ENCODE measurements at places on chromosomes 4 and X. TPM values are rescaled to one million over a fixed set of nuclear protein-coding genes. Genes with fewer than 3 reads are reported as not detected.

The FAM193A gene
- total RNA-seq = 46.4 TPM

The IQSEC2 gene
- 1.4 TPM for total RNA-seq

DNA sequence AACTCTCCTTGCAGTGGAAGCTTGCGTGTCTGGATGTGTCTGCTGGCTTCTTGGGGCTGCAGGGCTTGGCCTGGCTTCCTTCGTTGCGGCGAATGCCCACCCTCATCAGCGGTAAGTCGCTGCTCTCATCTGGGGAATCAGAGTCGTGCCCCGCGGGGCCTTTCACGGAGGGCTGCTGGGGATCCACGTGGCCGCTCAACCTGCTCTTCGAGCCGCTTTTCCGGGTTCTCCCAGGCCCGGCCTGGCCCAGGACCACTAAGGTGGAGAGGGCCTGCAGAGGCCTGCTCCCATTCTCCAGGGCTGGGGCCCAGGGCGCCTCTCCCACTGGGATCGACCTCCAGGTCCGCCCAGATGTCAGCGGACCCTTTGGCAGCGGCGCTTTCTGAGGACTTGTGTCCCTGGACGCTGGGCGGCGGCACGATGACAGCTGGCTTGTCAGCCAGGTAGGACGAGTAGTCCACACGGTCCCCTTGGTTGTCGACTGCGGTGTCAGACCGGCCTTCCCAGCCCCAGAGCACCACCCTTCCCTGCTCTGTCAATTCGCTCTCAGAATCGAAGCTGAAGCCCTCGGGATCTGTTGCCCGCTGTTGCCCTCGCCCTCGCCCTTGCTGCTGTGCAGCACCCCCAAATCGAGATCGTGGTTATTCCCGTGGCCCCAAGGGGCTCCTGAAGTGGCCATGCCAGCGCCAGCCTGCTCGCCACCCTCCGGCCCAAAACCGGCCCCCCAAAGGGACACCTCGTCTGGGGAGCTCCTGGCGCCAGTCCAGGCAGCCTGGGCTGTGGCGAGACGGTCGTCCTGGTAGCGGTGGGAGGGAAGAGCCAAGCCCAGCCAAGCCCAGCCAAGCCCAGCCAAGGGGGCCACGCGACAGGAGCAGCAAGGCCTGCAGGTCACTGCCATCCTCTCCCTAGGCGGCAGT is 37.8 kb upstream of the NHSL2 start:
- no peak for DNase-seq
- H3K27me3 ChIP-seq = peaks cover 29% of the 10 kb centered on the region
- no peak overlapping the region for H3K4me3 ChIP-seq
- no peak overlapping the region for H3K27ac ChIP-seq

- no peak overlapping the region for H3K27ac ChIP-seq
- no peaks in the 10 kb centered on the region for H3K4me1 ChIP-seq
- H3K27me3 ChIP-seq = peaks cover 2% of the 10 kb centered on the region
- DNase-seq = no peak
- H3K36me3 ChIP-seq = no peaks in the 10 kb centered on the region
- no peak overlapping the region for H3K4me3 ChIP-seq
Measured at GRCh38 chrX:12679522-12679921, 111.7 kb upstream of the PRPS2 start.

DNA sequence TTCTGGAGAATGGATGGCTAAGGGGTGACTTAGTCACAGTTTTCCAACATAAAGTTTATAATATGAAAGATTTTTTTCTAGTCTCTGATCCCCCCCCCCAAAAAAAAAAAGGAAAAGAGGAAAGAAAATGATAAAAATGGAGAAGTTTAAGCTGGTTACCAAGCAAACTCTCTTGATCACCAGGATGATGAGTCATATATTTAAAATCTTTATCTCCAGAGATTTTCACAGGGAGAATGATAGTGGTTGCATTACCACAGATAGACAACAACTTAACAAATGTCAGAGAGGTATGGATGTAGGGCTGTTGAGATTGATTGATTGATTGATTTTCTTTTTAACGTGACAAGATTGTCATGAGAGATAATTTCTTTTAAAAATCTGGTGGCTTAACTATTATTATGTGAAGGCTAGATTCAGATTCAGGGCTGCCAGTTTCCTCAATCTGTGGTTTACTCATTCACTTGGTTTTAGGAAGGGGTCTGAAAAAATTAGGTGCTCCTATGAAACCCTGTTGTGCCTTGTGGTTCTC is 13.3 kb upstream of the TEX13C start:
- H3K4me1 ChIP-seq = no peaks in the 10 kb centered on the region
- DNase-seq = no peak
- no peak overlapping the region for H3K27ac ChIP-seq
- H3K4me3 ChIP-seq = no peak overlapping the region
- no peaks in the 10 kb centered on the region for H3K36me3 ChIP-seq
- no peaks in the 10 kb centered on the region for H3K27me3 ChIP-seq

- H3K27ac ChIP-seq = no peak overlapping the region
- no peak for DNase-seq
- H3K4me1 ChIP-seq = peaks cover 16% of the 10 kb centered on the region
- peaks cover 28% of the 10 kb centered on the region for H3K27me3 ChIP-seq
- no peaks in the 10 kb centered on the region for H3K36me3 ChIP-seq
Measured at GRCh38 chr4:7634661-7635251, 200.0 kb upstream of the PSAPL1 start.

- no peaks in the 10 kb centered on the region for H3K36me3 ChIP-seq
- H3K27ac ChIP-seq = no peak overlapping the region
- no peak overlapping the region for H3K4me3 ChIP-seq
- H3K4me1 ChIP-seq = no peaks in the 10 kb centered on the region
- DNase-seq = no peak
- no peaks in the 10 kb centered on the region for H3K27me3 ChIP-seq
Measured at GRCh38 chrX:48703642-48704481, 7.3 kb downstream of the SUV39H1 start.

The SHISA3 gene
- total RNA-seq = 0.35 TPM

GRCh38 chr4:78691971-78692821 is 84.0 kb upstream of the BMP2K start:
- H3K4me3 ChIP-seq = no peak overlapping the region
- H3K36me3 ChIP-seq = no peaks in the 10 kb centered on the region
- DNase-seq = no peak
- H3K27me3 ChIP-seq = no peaks in the 10 kb centered on the region
- H3K27ac ChIP-seq = no peak overlapping the region
- H3K4me1 ChIP-seq = no peaks in the 10 kb centered on the region

The NPNT gene
- total RNA-seq = not detected

GRCh38 chr4:6722891-6723290 is 6.9 kb downstream of the BLOC1S4 start:
- no peaks in the 10 kb centered on the region for H3K36me3 ChIP-seq
- no peak for DNase-seq
- H3K4me1 ChIP-seq = peaks cover 20% of the 10 kb centered on the region

- peak within 1 kb of the TSS; percentile 72 for H3K4me3 ChIP-seq
- peak; percentile 57 for DNase-seq
- peak within 1 kb of the TSS; percentile 61 for H3K27ac ChIP-seq
- H3K4me1 ChIP-seq = no peaks in the 10 kb centered on the region
- no peaks in the 10 kb centered on the region for H3K36me3 ChIP-seq
Measured at GRCh38 chrX:93673056-93673868, at the start of gene NAP1L3. Gene NAP1L3, minus strand, starts transcription at chrX:93673578. Its CDS starts 274 bp downstream, at chrX:93673304.

DNA sequence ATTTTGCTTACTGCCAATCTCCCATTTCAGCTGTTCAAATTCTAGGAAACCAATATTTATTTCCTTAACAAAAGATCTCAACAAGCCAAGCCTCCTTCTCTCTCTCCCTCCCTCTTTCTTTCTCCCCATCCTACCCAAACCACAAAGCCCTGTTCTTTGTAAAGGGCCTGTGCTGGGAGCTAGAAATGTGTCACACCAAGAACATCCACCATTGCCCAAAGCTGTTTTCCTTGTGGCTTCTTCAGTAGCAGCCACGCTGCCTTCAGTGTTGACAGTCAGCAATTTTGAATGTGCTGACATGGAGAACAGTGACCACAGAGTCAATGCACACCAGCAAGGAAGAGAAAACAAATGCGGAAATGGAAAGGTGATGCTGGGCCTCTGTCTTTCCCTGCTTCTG is 203.0 kb downstream of the MAML3 start:
- no peak for DNase-seq
- H3K27ac ChIP-seq = no peak overlapping the region
- H3K4me1 ChIP-seq = peaks cover 11% of the 10 kb centered on the region
- no peaks in the 10 kb centered on the region for H3K36me3 ChIP-seq

DNA sequence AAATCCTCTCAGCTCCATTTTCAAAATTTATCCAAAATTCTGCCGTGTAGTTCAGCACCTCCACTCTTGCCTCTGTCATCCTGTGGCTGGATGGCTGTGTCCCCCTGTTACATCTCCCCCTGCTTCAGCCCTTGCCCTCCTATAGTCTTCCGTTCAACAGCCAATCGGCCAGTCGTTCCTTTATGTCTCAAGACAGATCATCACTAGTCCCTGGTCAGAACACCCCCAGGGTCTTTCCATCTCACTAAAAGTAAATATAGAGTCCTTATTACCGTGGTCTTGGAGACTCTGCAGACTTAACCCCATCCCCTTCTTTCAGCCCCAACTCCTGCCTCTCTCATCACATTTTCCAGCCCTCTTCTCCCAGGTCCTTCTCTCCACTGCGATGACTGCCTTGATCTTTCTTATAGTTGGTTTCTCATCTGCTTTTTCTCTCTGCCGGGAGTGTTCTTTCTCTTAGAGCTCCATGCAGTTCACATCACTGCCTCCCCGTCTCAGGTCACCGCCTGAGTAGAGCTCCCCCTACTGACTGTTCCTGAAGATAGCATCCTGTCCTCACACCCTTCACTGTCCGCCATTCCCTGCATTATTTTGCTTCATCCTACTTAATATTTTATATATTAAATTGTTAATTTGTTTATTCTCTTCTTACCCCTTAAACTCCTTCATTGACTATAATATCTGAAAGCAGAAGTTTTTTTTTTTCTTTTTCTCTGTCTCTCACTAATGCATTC is 736.9 kb upstream of the MAGEB2 start:
- no peak overlapping the region for H3K27ac ChIP-seq
- no peaks in the 10 kb centered on the region for H3K4me1 ChIP-seq
- H3K4me3 ChIP-seq = no peak overlapping the region
- no peaks in the 10 kb centered on the region for H3K27me3 ChIP-seq
- no peaks in the 10 kb centered on the region for H3K36me3 ChIP-seq

DNA sequence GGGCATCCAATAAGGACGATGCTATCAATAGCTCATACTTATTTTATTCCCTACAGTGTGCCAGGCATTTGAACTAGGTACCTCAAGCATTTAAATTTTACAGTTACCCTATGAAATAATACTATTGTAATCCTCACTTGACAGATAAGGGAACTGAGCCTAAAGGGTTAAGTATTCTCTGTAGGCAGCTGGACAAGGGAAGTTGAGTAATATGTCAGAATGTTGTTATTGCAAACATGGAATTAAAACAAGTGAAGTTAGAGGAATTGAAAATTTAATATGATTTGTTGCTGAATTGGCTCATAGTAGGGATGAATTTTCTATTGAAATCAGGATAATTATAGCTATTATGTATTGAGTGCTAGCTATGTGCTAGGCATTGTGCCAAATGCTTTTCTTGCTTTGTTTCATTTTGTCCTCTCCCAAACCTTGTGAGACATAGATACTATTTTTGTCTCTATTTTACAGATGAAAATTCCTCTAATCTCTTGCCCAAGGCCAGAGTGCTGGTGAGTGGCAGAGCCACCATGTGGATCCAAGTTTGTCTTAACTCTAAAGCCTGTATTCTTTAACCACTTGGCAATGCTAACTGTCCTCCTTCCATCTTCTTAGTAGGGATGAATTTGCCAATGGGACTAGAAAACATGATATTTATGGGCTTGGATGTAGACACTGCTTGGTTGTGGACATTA is 58.1 kb downstream of the TMEM164 start:
- no peaks in the 10 kb centered on the region for H3K4me1 ChIP-seq
- no peak overlapping the region for H3K4me3 ChIP-seq
- DNase-seq = no peak
- no peaks in the 10 kb centered on the region for H3K27me3 ChIP-seq

- H3K4me3 ChIP-seq = no peak overlapping the region
- no peaks in the 10 kb centered on the region for H3K4me1 ChIP-seq
- DNase-seq = no peak
- H3K36me3 ChIP-seq = no peaks in the 10 kb centered on the region
- H3K27ac ChIP-seq = no peak overlapping the region
Measured at GRCh38 chr4:103264905-103265304, 66.8 kb upstream of the CENPE start.

The BTK gene
- total RNA-seq = 1.6 TPM

GRCh38 chr4:6594826-6595355 is 19.9 kb downstream of the MAN2B2 start:
- H3K36me3 ChIP-seq = peaks cover 12% of the 10 kb centered on the region
- H3K4me3 ChIP-seq = no peak overlapping the region
- DNase-seq = no peak
- H3K27ac ChIP-seq = no peak overlapping the region

The MAGEA10 gene
- total RNA-seq = not detected

GRCh38 chrX:16839219-16839851 is 30.8 kb downstream of the RBBP7 start:
- H3K27me3 ChIP-seq = no peaks in the 10 kb centered on the region
- no peak overlapping the region for H3K4me3 ChIP-seq
- no peak overlapping the region for H3K27ac ChIP-seq
- H3K4me1 ChIP-seq = no peaks in the 10 kb centered on the region
- DNase-seq = no peak
- no peaks in the 10 kb centered on the region for H3K36me3 ChIP-seq

The P2RY4 gene
- 0.44 TPM for total RNA-seq

DNA sequence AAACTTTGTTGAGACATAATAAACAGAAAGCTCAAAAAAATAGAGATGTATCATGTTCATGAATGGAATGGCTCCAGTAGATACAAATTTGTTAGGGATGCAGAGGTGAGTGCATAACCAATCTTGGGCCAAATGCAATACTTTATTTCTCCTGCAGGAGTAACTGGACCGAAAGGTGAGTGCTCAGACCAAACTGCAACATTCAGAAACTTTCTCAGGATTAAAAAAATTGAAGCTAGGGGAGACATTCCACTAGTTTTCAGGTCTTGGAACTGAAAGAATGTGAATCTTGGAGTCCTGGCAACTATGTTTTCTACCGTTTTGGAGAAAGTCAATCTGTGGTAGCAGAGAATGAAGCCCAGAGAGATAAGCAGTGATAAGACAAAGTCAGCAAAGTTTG is 21.2 kb upstream of the LCORL start:
- no peak overlapping the region for H3K27ac ChIP-seq
- no peaks in the 10 kb centered on the region for H3K27me3 ChIP-seq
- H3K4me3 ChIP-seq = no peak overlapping the region
- DNase-seq = no peak
- H3K36me3 ChIP-seq = no peaks in the 10 kb centered on the region

DNA sequence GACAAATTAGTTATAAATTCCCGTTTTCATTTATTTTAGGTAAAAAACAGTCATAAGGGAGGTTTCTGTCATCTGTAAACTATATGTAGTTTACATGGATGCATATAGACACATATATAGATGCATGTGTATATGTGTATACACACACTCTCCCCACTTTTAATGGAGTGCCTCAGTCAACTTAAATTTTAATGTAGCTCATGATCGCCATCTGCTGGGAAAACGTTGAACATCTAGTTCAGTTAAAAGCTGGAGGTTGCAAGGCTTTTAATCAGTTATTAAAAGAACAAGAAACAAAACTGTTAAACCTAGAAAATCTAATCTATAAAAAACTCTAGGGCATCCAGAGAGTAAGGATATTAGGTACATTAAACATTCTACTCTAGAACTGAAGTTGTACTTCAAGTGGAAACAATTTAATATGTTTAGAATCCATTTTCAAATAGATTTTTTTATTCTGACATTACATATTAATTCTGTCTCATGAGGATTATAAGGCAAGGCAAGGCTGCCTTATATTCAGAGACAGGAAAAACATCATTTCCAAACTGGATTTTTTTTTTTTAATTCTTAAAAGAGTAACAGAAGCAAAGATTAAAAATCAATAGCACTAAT is 122.6 kb downstream of the SHISA3 start:
- no peak overlapping the region for H3K4me3 ChIP-seq
- DNase-seq = peak; percentile 28
- H3K27me3 ChIP-seq = no peaks in the 10 kb centered on the region
- H3K36me3 ChIP-seq = peaks cover 47% of the 10 kb centered on the region

The TNMD gene
- total RNA-seq = not detected

Data from T-cell (primary cell).